ENCODE measurements at places on chromosomes 16 and 17.
A peak's percentile ranks its signal among the peaks of the same experiment; 100 is the strongest.

- peak; percentile 88 for DNase-seq
These were observed 9.0 kb upstream of the ZFP90 start for GRCh38 chr16:68529931-68530701.

DNA sequence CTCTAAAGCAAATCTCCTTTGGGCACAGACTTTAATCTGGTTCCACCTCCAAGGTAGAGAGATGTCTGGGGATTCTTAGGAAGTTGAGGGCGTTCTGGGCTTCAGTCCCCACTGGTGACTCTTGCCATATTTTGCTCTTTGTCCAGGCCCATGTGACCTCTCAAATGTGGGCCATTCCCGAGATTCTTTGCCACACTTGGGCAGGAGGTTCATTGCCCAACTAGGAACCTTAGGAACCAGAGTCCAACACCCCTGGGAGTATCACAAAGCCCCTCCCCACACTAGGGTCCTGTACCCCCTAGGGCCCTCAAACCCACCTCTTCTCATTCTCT is 6.5 kb downstream of the KRT14 start:
- no peak for DNase-seq

- DNase-seq, result peak; percentile 53
These were observed 11.4 kb downstream of the RAPGEFL1 start for GRCh38 chr17:40188694-40189093.

DNA sequence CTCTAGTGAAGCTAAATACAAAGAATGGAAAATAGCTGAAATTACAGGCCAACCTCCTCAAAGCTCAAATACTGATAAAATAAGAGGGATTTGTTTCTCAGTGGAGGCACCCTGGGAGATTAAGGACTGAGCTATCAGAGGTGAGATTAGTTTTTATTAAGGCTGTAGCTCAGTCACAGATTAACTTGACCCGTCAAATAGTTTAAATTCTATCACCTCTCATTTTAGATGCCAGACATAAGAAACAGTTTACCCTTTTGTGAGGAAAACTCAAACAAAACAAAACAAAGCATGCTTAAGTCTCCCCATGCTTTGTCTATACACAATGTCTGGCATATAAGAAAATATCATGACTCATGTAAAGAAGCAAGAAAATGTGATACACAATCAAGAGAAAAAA is 208.3 kb upstream of the PMFBP1 start:
- DNase-seq, result no peak

GRCh38 chr16:62022688-62023087 is 13.6 kb downstream of the CDH8 start:
- no peak for DNase-seq

GRCh38 chr16:138049-138417 is 440 bp downstream of the NPRL3 start:
- no peak for DNase-seq

GRCh38 chr17:42484304-42484703 is 25.6 kb downstream of the ATP6V0A1 start:
- no peak for DNase-seq

All from islet precursor cell (in vitro differentiated cells).